ENCODE measurements at places on chromosomes 6 and 20. TPM values are rescaled to one million over a fixed set of nuclear protein-coding genes. Genes with fewer than 3 reads are reported as not detected.

CD164 gene
- 382 TPM for total RNA-seq

TNFRSF6B gene
- total RNA-seq = 2.7 TPM

SLC4A11 gene
- 0.70 TPM for total RNA-seq

C6orf141 gene
- 8.2 TPM for total RNA-seq

TRIM10 gene
- 2.5 TPM for total RNA-seq

RSPO4 gene
- total RNA-seq = not detected

CALHM4 gene
- total RNA-seq = not detected

ADGB gene
- not detected for total RNA-seq

SDCBP2 gene
- total RNA-seq = 361 TPM

SPATA2 gene
- total RNA-seq = 19.8 TPM

DNA sequence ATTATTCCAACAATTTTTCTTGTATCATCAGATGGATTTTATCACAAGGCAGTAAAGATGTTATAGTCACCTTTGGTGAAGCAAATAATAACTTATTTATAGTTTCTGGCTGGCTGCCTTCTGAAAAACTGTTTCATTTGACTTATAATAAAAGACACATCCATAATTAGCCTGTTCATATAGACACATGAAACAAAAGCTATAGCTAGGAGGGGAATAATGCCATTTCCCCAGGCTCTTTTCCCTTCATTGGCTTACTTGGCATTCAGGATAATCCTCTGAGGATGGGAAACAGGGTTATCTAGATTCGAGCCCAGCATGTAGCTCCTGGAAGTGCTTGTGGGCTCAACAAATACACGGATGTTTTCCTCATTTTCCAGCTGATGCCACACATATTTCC, 17.5 kb downstream of the MMP24 start:
- no peak for DNase-seq

GRCh38 chr6:28474441-28475219, 31.3 kb upstream of the ZSCAN23 start:
- no peak for DNase-seq

DNA sequence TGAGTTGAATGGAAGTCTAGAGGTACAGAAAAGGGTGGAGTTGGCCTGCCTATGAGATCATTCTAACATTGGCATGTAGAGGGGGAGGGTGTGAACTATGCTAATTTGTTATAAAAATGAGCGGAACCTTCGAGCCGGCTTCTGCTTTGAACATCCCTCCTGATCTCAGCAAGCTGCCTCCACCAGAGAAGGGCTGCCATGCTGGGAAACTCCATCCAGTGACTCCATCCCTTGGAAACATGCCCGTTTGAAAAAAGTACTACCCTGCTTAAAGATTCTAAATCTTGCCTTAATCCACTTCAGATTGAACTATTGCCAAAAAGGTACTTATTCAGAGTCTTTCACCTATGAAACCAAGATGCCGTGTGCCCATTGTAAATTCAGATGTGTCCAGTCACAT, 43.6 kb upstream of the TMEM170B start:
- DNase-seq = no peak

DNA sequence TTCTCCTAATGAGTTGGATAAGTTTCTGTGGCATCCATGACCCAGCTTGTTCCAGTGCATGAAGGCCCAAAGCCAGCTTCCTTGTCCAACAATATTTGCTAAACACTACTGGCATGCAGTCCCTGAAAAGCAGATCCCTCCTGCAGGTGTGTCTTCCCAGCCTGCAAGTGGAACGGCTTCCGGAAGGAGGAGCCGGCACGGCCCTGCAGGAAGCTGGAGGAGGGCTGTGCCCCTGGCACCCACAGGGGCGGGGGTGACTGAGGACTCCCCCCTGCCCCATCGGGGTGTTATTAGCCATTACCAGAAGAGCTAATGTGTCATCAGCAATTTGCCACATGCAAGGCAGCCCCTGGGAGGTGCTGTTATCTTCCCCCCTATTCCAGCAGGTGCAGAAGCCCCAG, 27.4 kb downstream of the NPEPL1 start:
- DNase-seq = no peak

GRCh38 chr6:72616406-72617015, 5.4 kb upstream of the KCNQ5 start:
- DNase-seq = no peak

- DNase-seq = no peak
Observed at GRCh38 chr20:49603209-49603627, 35.3 kb upstream of the PTGIS start.

DNA sequence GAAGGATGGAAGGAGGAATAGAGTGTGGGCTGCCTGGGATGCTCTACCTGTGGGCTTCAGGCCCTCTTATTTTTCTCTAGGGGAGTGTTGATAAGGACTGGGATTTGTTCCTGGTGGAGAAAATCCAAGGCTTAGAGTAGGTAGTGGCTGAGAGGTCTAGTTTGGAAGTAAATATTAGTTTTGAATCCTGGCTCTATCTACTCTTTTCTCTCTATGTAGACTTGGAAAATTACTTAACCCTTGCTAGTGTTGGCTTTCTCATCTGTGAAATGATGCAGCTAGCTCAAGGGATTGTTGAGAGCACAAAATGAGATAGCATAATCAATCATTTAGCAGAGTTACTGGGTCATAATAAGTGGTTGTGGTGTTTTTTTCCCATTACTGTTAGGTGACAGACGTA, 102.7 kb upstream of the MLIP start:
- no peak for DNase-seq

DNA sequence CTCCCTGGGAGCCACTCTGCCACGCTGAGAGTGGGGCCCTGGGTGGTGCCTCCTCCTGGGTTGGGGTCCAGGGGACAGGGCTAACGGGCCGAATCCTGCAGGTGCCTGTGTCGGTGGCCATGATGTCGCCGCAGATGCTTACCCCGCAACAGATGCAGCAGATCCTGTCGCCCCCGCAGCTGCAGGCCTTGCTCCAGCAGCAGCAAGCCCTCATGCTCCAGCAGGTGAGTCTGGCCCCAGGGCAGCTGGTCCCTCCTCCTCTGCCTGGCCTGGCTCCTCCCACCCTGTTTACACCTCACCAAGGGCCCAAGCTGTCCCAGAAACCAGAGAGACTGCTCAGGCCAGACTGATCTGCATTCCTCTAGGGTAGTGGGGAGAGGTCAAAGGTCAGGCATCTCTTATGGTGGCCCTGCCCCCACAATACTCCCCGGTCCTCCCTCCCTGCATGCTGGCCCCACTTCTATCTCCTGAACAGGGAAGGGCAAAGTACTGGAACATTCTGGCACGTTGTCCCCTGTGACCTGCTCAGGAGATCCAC, 38.6 kb downstream of the FOXP4 start:
- no peak for DNase-seq

GRCh38 chr6:111522393-111523020, 39.5 kb upstream of the REV3L start:
- no peak for DNase-seq

DNA sequence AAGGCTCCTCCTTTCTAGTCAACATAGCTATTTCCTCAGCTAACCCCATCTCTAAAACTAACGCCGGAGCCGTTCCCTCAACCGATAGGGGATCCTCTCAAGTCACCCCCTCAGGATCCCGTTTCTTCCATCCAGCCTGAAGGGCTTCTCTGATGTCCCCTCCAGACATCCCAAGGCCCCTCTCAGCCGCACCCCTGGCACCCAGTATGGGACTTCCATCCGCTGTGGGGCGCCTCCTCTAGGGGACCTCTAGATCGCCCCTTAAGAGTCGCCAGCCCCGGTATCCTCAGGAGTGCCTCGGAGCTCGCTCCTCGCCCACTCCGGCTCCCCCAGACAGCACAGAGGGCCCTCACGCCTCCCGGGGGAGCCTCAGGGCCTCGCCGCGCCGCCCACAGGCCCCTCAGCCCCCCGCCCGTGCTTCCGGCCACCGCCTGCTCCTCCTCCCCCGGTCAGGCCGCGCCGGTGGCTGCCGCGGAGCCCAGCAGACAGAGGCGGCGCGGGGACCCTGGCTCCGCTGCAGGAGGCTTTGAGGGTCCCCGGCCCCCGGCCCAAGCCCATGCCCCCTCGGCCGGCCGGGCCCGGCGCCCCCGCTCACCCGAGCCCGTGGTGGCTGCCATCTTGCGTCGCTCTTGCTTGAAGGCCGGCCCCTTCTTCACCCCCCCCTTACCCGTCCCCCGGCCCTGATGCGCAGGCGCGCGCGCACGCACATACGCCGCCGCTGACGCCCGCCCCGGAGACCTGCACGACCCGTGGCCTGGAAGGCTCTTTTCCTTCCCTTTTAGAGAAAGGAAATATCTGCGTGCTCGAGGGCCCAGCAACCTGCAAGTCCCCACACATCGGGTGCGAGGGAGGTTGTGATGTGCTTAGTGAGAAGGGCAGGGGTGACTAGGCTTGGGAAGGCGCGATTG, at the start of gene UBE2V1:
Gene UBE2V1, minus strand, starts transcription at position 639 of the 908 bp plus-strand sequence. Its CDS starts 22 bp downstream, at position 617.
- peak; percentile 94 for DNase-seq

DNA sequence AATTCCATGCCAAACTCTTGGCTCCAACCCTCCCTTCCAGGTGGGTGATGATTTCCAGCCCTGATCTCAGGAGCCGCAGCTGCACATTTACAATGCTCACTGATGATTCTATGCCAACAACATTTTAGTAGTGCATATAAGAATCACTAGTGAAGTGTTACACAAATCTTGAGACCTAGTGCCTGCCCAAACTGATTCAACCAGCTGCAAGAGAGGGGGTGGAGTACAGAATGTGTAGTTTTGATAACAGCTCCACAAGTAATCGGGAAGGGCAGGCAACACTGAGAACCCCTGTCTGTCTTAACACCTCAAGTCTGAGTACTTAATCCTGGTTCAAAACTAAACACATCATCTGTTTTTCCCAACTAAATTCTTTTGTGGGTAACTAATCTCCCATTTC, 91.7 kb downstream of the PRDM1 start:
- DNase-seq = no peak

DNA sequence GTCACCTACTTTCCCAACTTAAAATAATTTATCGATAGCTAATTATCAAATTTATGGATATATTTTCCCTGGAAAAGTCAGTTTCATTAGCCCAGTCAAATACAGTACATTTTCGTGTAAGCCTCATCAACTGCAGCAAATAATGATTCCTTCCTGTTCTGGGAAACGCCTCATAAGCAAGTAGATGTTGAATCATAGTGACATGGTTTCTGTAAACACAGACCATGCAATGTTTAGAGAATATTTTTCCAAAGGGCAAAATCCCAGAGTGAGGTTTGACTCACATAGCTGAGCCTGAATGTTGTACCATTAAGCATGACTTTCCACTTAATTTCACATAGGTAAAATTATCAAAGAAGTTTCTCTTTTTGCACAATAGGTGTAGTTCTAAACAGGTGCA, 16.7 kb upstream of the VNN1 start:
- no peak for DNase-seq
